Nephron progenitor cell (in vitro differentiated cells): ENCODE measurements at places on chromosomes 1 and 21.
A peak's percentile ranks its signal among the peaks of the same experiment; 100 is the strongest.

DNA sequence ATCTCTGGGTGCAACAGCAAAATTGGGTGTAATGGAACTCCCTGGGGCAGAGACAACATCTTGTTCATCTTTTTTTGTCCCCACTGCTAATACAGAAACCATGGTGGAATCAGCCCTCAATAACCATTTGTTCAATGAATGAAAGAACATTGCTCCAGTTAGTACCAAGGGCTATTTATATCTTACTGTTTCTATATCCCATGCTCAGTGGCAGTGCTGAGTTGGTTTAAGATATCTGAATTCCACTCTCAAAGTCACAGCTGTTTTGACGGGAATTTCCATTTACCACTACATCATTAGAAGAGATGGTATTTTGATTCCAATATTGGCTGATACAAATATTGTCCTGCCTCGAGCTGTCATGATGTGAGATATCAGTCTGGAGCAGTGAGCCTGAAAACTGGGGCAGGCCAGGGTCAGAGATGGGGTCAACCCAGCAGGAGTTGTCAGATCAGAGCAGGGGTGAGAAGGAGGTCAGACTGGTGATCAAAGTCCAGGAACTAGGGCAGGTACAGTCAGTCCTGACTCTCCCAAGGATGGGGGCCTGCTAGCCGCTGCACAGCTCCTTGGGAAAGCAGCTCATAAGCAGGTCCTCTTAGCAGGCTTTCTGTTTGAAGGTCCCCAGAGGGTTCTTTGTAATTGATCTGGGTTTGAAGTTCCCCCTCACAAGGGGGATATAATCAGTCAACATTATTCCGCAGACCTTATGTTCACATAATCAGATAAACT, 5.8 kb upstream of the PHC2 start:
- DNase-seq, result no peak

DNA sequence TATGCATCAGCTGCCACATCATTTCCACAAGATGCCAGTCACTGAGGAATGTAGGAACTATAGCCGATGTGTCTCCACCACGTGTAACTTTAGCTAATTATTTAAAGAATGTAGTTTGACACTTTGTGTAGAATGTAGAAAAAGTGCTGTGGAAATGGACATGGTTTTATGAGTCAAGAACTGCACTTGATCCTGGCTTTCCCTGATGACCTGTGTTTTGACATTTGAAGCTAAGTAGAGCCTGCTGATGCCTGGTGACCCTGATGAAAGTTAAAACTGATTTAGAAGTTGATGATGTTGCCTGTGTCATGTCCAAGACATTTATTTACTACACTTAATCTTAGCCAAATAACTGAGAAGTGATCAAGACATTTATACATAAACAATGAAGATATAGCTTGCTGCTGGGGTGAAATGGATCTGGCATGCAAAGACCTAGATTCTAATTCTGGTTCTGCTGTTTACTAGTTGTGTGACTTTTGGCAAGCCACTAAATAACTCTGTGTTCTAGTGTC, 4.4 kb upstream of the OSBPL9 start:
- no peak for DNase-seq

- peak; percentile 28 for DNase-seq
These were observed 50.9 kb downstream of the TAS1R2 start for GRCh38 chr1:18808550-18808949.

GRCh38 chr1:16984717-16985116, 4.3 kb upstream of the MFAP2 start:
- DNase-seq, result no peak

GRCh38 chr21:31744182-31744800, 12.4 kb upstream of the SCAF4 start:
- DNase-seq, result no peak

- no peak for DNase-seq
These were observed 119.9 kb upstream of the VAMP3 start for GRCh38 chr1:7651203-7651602.

- DNase-seq, result no peak
These were observed 37.5 kb upstream of the SLAMF9 start for GRCh38 chr1:159991513-159991912.

GRCh38 chr1:203497269-203497777, 3.4 kb downstream of the OPTC start:
- DNase-seq, result no peak

- DNase-seq, result no peak
These were observed 7.3 kb downstream of the IBA57 start for GRCh38 chr1:228172591-228173527.

DNA sequence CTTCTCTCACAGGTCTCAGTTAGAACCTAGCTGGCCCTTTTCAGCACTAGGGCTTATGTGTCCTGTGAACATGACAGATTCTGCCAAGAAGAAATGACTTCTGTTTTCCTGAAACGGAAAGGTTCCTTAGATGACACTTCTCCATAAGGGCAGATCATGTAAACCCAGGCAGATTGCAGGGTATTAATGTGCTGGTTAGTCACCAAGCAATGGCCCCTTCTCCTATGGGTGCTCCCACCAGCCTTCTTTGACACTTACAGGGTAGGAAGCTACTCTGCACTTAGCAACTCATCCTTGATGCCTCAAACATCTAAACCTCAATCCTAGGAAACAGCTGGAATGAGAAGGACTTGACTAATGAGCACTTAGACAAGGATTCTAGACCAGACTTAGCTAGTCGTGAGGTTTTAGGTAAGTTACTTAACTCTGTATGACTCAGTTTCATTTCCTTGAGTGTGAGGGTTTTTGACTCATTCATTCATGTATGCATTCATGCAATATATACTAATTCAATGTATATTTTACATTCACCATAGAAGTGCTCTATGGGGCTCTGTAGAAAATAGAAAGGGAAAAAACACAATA, 74.1 kb upstream of the PLXNA2 start:
- no peak for DNase-seq

DNA sequence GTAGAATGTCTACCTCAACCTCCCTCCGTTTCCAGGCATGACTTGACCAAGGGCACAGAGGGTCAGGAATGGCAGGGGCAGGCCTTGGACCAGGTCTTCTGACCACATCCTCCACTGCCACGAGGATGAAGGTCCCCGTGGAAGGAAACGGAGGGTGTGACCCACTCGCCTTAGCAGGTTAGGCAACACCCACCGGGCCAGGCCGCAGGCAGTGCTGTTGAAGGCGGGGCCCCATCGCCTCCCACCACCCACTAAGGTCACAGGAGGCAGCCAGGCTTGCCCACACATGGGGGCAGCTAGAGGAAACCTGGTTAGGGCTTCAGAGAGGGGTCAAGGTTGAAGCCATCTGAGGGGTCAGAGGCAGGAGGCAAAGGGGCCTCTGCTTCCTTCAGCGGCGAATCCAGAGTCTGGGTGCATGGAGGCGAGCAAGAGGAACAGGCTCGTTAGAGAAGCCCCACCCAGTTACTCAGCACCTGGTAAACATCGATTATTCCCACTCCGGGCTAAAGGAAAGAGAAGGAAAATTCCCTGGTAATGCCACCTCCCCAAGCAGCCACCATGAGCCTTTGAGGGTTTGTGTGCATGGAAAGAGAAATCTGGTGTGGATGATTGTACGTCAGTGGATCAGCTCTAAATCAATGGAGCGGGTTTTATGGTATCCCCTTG, 37.0 kb downstream of the RIPK4 start:
- DNase-seq, result no peak

- DNase-seq, result no peak
These were observed 141.4 kb upstream of the RAB4A start for GRCh38 chr1:229129301-229130027.

- peak; percentile 87 for DNase-seq
These were observed 54.1 kb upstream of the SAMD11 start for GRCh38 chr1:869499-870244.
